ENCODE measurements at places on chromosomes 5 and 9.

DNA sequence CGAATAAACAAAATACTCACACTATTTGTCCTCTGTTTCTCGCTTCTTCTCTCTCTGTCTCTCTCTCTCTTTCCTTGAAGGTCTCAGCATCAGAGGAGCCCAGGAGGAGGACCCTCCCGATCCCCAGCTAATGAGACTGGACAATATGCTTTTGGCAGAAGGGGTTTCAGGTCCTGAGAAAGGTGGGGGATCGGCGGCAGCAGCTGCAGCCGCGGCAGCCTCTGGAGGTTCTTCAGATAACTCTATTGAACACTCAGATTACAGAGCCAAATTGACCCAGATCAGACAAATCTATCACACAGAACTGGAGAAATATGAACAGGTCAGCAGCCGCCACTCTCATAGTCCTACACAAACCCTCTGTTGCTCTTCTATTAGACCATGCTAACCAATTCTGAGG lies 168.4 kb downstream of the PBX3 start:
- DNase-seq = no peak

DNA sequence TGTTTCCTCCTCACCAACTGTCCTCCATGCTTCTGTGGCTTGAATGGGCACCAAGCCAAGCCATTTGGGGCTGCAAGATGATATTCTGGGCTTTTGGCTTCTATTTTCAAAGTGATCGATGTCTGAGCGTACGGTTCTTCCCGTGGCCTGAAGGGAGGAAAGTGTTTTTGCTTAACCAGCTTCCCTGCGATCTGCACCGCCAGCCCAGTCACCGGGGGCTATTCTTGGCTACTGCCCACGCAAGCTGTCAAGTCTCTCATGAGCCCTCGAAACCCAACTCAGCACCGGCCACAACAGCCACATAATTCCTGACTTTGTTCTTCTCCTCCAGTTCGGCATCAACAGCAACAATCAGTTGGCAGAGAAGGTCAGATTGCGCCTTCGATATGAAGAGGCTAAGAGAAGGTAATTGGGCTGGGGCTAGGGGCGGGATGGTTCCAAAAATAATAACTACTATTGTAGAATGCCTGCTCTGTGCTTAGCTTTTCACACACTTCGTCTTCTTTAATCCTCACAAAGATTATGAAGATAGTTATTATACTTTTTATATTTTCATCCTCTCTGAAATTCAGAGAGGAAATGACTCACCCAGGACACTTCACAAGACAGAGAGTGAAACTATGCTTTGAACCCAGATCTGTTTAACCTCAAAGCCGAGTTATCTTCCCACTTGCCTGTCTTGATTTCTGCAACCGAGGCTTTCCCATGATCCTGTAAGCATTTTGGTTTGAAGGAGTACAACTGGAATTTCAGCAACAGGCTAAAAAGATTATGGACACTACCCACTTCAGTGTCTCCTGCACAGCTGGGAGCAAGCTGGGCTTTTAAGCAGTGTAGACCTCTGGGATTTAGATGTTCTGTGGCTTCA lies 76.4 kb upstream of the RARS1 start:
- DNase-seq = no peak

DNA sequence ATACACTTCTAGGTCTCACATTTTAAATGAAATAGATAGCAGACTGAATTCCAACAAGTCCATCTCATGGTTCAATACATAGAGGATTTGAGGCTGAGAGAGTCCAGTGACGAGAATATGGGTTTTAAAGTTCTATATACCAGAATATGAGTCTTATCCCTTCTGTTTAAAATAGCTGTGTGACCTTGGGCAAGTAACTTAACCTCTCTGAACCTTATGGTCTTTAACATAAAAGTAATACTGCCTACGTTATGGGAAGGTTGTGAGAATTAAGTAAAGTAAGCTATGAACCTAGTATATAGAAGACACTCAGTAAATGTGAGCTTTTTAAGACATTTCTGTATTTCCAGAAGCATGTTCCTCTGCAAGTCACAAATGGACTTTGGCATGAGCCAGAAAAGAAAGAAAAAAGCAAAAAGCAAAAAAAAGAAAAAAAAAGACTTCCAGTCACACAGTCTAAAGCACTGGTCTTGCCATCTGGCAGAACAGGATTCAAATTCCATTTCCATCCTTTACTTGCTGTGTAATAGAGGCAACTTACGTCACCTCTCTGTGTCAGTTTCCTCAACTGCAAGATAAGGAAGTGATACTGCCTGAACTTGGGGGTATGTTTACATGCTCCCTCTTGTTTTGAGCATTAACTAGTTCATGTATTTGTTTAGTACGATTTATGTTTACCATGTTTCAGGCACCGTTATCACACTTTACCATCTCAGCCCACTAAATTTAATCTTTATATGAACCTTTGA lies 248.2 kb downstream of the TRIM32 start:
- DNase-seq = no peak

DNA sequence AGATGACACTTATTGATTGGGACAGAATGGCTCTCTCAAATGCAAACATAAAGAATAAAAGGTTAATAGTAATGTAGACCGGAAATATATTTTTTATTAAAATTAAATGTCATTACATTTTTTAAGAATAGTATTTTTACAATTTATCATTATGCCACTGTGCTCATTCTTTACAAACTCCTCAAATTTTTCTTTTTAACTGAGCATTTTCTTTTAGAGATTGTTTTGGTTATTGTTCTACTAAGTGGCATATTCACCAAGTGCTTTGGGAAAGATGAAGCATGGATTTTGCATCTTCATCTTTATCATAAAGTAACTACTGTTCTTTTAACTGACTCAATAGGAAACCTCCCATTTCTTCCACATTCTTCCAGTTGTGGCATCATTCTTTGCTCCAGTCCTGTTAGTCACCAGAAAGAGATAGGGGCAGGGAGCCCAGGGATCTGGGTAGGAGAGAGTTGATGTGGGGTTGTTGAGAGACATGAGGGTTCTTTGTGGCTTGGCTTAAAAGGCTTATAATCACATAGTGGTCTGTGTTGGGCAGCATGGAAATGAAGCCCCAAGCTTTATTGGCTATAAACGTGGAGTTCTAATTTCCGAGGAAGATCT lies 69.8 kb downstream of the SYK start:
- DNase-seq = no peak

- DNase-seq = no peak
These were observed 18.4 kb upstream of the IL17B start for GRCh38 chr5:149397530-149397929.

GRCh38 chr5:43301653-43302091 lies 11.5 kb downstream of the HMGCS1 start:
- DNase-seq = no peak

- DNase-seq = no peak
These were observed 32.3 kb downstream of the GLRA1 start for GRCh38 chr5:151892393-151892792.

- DNase-seq = no peak
These were observed 8.8 kb upstream of the DUSP1 start for GRCh38 chr5:172779691-172780341.

GRCh38 chr9:70951749-70952727 lies 169.4 kb downstream of the TRPM3 start:
- DNase-seq = no peak

- no peak for DNase-seq
These were observed 18.7 kb downstream of the ORM2 start for GRCh38 chr9:114348261-114348905.

DNA sequence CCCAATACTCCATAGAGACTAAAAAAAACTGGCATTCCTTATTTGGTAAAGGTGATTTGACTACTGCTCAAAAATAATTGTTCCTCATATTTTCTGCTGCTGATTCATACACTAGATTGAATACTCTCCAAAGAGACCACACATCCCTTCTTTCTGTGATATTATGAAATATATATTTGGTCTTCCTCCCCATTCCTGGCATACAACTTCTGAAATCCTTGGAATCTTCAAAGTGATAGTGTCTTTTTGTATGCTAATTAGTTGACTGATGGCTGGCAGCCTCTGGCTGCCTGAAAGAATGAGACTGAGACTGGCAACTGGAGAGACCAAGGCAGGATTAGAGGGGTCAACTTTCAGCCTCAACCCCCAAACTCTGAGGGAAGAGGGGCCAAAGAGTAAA lies 348.0 kb upstream of the RFX3 start:
- DNase-seq = no peak

GRCh38 chr5:100828898-100829356 lies 74.2 kb downstream of the ST8SIA4 start:
- DNase-seq = no peak

DNA sequence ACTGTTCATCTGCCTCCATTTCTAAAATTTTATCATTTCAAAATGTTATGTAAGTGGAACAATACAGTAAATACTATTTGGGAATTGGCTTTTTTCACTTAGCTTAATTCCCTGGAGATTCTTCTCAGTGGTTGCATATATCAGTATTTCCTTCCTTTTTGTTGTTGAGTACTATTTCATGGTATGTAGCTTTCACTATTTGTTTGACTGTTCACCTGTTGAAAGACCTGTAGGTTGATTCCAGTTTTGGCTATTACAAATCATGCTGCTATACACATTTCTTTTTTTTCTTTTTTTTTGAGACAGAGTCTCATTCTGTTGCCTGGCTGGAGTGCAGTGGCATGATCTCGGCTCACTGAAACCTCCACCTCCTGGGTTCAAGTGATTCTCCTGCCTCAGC lies 33.0 kb upstream of the PWWP2A start:
- no peak for DNase-seq

DNA sequence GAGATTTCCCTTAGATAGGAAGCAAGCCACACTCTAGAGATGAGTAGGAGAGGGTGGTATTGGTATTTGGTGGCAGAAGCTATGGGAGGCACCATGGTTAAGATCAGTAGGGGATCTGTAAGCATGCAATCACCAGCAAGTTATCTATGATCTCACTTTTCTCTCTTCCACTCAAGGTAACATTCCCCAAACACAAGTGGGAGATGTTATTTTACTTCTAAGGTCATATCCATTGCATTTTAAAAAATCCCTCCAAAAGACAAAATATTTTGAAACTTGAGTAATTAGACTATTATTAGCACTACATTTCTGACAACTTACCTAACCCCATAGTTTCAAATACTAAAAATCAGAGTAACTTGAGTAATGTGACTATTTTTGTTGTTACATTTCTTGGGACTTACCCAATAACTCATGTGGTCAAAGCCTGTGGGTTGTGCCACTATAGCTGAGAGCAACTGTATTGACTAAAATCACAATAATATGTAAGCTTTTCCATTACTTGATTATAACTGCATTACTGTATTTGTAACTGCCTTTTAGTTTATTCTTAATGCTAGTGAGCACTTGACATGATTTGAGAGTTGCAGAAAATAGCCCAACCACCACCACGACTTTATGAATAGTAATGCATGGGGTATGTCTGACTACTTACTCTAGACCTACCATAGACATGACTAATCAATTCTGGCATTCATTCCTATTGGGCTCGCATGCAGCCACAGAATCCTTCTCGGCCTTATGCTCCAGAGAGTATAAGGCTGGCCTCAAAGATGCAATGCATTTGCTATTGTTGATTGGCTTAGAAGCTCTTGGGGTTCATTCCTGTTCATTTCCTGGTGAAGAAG lies 264.7 kb downstream of the TRIM32 start:
- no peak for DNase-seq

DNA sequence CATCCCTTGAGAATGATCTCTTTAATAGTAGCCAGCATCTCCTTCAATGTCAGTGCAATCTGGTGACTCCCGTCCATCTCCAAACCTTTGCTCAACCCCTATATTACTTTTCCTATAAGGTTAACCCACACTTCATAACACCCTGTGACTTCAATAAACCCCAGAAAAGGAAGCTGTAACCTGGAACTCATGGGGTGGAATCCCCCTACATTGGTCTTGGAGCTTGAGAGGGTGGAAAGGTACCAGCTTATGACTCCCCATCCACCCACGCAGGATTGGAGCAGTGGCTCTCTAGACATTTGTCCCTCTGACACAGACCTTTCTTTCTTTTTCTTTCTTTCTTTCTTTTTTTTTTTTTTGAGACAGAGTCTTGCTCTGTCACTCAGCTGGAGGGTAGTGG lies 54.7 kb upstream of the ZFR start:
- DNase-seq = no peak

GRCh38 chr9:31745468-31745867 lies 639.0 kb upstream of the ACO1 start:
- no peak for DNase-seq

DNA sequence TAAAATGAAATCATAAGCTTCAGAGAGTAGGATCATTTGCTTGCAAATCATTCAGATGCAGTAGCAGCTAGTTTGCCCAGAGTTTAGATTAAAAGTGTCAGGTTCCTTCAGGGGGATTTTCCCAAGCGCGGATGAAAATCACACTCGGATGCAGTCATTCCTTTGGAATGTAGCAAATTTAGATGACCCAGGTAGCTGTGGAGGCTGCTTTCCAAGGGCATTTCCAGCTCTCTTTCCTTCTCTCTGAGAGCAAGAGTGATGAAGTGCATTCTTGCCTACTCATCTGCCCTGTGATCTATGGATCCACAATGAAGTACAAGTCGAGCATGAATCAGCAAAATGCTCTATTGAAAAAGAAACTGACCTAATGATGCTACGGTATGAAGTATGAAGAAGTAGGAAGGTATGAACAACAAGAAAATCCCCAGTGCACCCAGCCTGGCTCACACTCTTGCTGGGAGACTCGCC lies 200.2 kb downstream of the PLK2 start:
- DNase-seq = no peak

DNA sequence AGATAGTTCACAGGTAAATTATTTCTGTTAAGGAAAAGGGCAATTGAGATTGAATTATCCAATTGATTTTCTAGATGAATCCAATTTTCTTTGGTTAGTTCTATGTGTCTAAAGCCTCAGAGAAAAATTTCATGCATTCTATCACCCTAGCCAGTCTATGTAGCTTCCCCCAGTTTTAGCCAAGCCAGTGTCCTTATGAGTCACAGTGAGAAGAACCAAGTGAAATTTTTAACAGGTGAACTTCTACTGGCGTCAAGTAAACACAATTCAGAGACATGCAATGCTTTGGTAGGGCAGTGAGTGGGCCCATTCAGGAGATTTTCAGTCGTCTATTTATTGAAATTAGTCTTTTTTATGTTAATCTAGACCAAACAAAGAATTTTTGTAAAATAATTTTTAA lies 1077.4 kb upstream of the ARRDC3 start:
- DNase-seq = no peak

DNA sequence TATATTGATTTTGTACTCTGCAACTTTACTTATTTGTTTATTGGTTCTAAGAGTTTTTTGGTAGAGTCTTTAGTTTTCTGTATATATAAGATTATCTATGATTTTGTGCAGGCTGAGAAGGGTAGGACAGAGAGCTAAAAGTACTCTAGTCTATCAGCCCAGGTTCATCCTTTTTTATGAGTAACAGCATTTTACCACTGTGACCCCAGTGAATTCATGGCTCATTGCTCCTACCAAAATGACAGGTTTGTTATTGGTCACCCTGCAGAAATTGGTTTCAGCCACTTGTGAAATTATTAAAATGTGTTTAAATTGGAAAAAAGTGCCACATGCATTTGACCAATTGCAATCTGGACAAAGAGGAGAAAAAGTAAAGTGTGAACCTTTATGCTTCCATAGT lies 421.4 kb upstream of the DAB2 start:
- DNase-seq = no peak
